ENCODE measurements at places on chromosomes 12 and 14.

GRCh38 chr14:104356738-104357688, 218.6 kb downstream of the KIF26A start:
- DNase-seq = no peak

DNA sequence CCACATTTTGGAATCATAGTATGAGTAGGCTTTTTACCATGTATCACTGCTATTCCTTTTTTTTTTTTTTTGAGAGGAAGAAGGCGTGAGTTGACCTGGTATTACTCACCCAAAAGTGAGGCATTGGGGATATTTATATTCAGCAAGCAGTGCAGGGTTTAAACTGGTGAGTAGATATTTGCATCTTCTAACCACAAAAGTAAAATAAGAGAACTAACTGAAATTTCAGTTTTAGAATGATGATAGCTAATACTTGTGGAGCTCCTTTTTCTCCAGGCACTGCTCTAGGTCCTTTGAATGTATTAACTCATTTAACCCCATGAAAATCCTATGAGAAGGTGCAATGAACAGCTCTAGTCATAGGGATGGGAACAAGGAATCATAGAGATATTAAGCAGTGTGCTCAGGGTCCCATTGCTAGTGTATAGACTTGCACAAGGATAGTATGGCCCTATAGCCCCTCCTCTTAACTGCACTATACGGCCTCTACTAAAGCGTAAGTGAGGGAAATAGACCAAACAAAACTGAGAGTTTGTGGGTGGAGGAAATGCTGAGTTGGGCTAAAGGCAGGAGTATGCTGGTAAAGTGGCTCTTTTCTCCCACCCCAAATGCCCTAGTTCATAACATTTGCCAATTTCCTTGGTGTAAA, 104.3 kb upstream of the MAX start:
- DNase-seq = no peak

GRCh38 chr12:121543786-121544185, 37.0 kb downstream of the KDM2B start:
- no peak for DNase-seq

DNA sequence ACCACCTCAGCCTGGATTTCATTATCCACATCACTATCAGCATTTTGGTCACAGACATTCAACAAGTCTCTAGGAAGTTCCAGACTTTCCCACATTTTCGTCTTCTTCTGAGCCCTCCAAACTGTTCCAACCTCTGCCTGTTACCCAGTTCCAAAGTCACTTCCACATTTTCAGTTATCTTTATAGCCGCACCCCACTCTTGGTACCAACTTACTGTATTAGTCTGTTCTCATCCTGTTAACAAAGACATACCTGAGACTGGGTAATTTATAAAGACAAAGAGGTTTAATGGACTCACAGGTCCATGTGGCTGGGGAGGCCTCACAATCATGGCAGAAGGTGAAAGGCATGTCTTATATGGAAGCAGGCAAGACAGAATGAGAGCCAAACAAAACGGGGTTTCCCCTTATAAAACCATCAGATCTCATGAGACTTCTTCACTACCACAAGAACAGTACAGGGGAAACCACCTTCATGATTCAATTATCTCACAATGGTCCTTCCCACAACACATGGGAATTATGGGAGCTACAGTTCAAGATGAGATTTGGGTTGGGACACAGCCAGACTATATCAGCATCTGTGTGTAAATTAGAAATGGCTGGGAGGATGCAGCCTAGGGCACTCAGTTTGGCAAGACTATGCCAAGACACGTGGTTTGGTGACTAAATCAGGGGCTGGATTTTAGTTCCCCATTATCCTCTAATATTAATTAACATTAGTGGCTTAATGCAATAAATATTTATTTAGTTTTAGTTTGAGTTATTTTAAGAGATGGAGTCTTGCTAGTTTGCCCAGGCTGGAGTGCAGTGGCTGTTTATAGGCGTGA, 16.2 kb upstream of the FUT8 start:
- no peak for DNase-seq

DNA sequence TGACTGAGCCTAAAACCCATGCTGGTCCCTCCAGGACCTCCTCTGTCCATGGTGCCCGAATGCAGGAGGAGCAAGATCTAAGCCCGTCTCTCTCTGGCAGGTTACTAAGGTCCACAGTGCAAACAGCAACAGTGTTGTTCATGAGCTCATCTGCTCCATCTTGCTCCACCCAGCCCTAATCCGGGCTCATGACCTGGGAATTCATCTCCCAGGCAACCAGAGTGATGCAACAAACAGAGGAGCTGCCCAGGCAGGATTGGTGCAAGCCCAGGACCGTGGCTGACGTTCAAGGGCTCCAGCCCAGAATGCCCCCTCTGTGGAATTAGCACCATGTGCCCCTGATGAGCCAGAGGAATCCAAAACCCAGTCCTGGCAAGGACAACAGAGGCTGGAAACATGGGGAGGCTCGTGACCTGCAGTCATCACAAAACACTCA, 29.9 kb downstream of the HSPB8 start:
- DNase-seq = no peak

GRCh38 chr12:15543347-15543746, 221.0 kb downstream of the PTPRO start:
- DNase-seq = no peak

Measured in activated CD4-positive, alpha-beta T cell treated with anti-CD3 and anti-CD28 coated beads, Interleukin-2, amount 50 U/mL, for 4 hours (primary cell).